ENCODE measurements at places on chromosomes 2 and 18.

DNA sequence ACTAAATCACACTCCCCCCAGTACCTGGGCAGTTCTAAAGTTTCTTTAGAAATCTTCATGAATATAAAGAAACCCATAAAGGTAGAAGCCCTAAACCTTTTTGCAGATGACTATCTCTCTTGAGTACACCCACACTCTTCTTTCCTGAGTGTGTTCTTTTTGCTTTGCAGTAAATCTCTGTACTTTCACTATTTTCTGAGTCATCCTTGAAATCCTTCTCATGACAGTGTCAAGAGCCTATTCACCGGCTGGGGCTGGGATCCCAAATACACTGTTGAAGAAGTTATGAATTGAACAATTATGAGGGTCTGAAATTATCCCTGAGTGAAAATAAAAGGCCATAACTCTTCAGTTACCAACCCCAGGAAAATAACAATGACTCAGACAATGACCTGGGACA is 133.9 kb upstream of the CCDC195 start:
- DNase-seq = no peak

DNA sequence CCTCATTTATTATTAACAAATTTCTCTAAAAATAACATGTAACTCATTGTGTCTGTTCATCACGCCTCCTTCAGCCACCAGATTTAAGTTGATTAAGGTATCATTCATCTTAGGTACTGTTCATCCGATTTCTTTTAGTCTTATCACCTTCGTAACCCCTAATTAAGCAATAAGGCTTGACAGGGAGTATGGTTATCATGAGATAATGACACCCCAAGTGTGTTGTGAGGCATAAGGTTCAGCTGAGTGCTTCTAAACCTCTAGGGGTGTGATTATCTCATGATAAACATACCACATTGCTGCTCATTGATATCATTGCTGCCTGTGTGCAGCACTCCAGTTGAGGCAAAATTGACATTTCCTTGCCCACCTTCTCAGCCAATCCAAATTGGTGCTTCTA is 158.9 kb upstream of the BOD1L2 start:
- no peak for DNase-seq

- DNase-seq = no peak
Measured at GRCh38 chr2:100396483-100396882, 21.0 kb downstream of the CHST10 start.

DNA sequence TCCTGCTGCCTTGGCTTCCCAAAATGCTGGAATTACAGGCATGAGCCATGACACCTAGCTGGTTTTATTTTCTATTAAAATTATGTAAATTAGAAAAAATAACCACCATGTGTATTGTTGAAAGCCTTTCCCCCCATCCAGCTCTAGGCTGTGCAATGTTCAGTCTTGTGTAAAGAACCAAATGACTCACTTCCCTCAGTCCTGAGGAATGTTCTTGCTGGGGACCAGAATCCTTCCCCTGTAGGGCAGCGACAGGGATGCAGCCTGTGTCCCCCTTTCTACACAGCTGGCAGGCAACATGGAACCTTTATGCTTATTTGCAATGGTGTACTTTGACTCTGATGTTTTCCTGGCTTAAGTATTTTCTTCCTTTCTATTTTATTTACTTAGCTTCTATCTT is 29.4 kb downstream of the AOX1 start:
- DNase-seq = no peak

GRCh38 chr2:130986890-130987493 is 106.3 kb downstream of the FAM168B start:
- DNase-seq = no peak
